ENCODE measurements at places on chromosomes 4 and X.
A peak's percentile ranks its signal among the peaks of the same experiment; 100 is the strongest.

DNA sequence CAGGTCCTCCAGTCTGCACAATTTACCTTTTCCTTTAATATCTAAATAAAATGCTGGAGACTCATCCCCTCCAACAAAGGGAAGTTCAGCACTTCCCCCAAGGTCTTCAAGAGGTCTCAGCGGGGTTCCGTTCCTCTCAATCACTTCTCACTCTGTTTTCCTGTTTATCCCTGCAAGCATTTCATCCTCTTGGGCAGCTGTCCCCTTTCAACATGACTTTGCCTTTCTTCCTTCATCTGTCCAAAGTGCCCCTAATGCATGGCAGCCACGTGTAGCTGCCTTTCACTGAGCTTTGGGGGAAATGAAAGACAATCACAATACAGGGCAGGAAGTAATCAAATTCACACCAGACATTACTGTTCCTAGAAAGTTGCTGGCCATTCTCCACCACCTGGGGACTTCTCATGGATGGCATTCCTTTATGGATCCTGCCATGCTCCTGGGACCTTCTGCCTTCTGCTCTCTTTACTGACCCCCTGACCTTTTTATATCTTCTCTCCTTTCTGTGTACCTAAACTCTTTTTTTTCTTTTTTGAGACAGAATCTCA is 79.7 kb upstream of the USP9X start:
- no peak for DNase-seq

DNA sequence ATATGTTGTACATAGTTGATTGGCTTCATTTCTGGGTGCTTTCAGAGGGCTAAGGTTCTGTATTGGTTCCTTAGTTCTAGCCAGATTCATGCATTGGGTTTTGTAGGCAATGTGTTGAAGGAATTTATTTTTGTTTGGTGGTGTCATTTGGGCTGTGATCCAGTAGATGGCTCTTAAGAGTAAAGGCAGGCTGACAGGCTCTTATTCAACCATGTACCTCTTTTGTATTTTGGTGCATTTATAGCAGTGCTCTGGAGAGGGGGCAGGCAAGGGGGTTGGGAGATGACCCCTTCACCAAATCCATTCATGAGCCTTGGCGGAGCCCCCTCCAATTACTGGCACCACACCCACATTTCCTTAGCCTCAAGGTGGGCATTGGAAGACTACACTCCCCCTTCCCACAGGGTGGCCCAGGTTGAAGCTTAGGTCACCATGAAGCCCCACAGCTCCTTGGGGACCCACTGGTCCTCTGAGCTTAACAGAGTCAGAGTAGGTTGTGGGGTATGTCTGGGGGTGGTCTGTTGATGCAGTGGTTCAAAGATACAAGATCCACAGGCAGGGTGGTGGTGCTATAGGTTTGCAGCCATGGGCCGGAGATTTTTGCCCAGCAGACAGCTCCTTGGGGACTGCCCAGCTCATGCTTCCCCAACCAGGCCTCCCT is 143.0 kb upstream of the GNPDA2 start:
- DNase-seq, result no peak

DNA sequence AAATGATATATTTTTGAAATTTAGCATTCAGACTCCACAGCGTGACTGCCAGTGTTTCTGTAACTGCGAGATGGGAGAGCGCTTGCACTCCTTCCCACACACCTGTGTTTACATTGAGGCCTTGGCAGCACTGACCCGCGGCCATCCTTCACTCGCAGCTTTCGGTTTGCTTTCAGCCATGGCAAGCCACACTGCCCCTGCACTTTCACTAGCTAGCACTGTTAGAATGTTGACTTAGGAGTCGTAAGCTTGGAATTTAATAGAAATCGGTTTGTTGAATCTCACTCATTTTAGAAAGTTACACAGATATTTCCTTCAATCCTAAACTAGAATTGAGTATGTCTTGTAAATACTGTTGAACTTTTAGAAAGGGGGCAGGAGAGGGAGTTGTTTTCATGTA is 136.2 kb downstream of the CFAP299 start:
- peak; percentile 27 for DNase-seq

DNA sequence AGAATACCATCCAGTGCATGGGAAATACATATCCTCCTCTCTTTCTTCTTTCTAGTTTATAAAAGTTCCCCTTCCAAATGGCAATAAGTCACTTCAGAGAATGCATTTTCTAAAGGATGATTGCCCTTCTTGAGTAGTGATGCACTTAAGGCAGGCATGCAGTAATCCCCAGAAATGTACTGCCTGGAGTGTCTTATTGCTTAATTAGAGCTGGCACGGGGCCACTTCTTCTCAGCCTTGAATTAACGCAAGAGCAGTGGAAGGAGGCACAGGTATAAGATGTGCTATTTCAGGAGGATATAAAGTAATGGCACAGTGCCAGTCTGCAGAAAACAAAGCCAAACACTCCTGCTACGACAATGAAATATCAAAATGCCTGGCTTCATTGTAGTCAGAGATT is 371.4 kb upstream of the FAM241A start:
- no peak for DNase-seq

GRCh38 chrX:47620303-47620685 is 637 bp upstream of the SYN1 start:
- no peak for DNase-seq

- peak; percentile 42 for DNase-seq
Observed at GRCh38 chrX:71910986-71911730, 513 bp downstream of the NHSL2 start.

- peak; percentile 35 for DNase-seq
Observed at GRCh38 chrX:142804085-142804484, 221.6 kb upstream of the SPANXN4 start.

All from HT1080 (cell line).